Heart left ventricle (tissue), 16 donors: ENCODE measurements at places on chromosomes 3 and 15. TPM values are rescaled to one million over a fixed set of nuclear protein-coding genes. Genes with fewer than 3 reads are reported as not detected.

- no peak for DNase-seq
Measured at GRCh38 chr15:89806559-89807550, 7.8 kb downstream of the ANPEP start.

- DNase-seq = no peak
Measured at GRCh38 chr3:163481738-163482137, 1596.6 kb downstream of the SI start.

DNA sequence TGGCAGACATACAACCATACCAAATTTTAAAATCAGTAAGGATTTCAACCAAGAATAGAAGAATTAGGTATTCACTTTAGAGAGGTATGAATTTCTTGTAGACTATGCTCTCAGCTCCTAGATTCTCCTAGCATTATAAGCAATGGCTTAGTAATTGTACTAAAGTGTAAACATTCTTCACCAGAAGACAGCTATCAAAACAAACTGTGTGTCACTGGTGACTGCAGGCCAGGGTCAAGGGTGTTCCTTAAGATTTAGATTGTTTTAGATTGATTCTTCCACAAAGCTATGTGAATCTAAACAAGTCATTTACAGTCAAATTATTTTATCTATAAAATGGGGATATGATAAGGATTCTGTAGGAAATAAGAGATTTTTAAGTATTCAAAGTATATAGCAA is 23.1 kb upstream of the GP5 start:
- no peak for DNase-seq

DNA sequence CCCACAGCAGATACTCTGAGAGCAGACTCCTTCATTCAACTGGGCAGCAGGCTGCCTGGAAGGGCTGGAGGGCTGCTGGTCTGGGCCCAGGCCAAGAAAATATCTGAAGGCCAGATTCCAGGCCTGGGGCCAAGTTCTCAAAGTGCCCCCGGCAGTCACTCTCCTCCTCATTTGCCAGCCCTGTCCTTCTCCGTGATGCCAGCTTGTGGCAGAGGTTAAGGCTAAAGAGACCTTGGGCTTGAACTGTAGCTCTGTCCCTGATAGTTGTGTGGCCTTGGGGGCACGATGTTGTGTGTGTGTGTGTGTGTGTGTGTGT is 39.0 kb downstream of the FAM3D start:
- DNase-seq = peak; percentile 77

DNA sequence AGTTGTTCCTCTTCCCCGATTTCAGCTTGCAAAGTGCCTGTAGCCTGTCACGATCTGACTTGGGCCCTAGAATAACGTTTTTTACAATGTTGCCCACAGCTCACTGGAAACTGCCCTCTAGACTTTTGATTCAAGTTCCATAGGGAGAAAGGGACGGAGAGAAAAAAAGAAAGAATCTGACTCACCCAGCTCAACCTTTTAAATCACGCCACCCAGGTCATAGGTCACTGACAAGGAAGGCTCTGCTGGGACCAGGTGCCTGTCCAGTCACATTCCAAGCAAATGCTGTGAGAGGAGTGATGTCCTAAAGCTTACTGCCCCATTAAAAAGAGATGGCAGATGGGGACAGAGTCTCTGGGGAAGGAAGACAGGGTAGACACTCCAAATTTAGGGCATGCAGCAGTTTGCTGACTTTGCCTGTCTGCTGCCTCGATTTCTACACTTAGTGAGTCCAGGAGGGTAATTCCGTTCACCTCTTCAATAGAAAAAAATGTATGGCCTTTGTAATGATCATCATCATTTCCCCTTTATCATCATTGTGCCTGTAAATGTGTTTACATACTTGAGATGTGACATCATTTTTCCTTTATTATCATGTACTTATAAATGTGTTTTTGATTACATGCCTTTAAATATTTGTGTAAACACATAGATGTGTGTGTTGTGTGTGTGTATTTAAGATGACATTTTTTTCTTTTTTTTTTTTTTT is 8.4 kb upstream of the MYO1E start:
- DNase-seq = no peak

DNA sequence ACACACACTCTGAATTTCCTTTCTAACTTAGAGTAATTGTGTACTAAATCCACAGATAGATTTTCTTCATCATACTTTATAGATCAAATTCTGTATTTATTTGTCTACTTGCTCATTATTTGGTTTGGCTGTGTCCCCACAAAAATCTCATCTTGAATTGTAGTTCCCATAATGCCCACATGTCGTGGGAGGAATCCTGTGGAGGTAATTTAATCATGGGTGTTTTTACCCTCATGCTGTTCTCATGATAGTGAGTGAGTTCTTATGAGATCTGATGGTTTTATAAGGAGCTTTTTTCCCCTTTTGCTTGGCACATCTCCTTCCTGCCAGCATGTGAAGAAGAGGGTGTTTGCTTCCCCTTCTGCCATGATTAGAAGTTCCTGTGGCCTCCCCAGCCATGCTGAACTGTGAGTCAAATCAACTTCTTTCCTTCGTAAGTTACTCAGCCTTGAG is 198.3 kb upstream of the TGFBR2 start:
- DNase-seq = no peak

GRCh38 chr15:40807888-40808461 is 702 bp upstream of the DNAJC17 start:
- no peak for DNase-seq

DNA sequence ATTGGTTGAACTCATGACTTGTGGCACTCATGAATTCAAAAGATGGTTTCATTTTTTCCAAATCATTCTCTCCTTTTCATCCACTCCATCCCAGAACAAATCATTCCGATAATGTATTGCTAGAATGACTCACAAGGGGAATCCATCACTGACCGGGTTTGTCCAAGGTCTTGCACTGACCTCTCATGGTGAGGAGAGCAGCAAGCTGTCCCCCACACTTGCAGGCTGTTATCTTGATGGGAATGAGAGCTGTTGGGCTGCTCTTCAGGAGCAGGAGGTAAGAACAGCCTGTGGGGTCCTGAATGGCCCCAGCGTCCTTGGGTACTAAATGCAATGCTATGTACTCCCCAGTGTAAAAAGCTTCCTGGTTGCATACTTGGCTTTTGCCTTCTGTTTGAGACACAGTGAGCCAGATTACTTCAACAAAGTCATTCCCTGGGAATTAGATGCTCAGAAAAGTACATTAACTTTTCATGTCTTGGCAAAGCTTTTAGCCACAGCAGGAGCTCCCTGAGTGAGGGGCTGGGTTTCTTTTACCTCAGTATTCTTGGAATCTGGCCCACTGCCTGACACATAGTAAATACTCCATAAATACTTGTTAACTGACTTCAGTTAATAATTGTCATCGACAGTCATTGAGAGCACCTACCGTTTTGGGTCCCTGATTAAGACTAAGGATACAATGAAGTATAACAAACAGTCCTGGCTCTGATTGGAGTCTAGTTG is 24.1 kb downstream of the CCNL1 start:
- no peak for DNase-seq

DNA sequence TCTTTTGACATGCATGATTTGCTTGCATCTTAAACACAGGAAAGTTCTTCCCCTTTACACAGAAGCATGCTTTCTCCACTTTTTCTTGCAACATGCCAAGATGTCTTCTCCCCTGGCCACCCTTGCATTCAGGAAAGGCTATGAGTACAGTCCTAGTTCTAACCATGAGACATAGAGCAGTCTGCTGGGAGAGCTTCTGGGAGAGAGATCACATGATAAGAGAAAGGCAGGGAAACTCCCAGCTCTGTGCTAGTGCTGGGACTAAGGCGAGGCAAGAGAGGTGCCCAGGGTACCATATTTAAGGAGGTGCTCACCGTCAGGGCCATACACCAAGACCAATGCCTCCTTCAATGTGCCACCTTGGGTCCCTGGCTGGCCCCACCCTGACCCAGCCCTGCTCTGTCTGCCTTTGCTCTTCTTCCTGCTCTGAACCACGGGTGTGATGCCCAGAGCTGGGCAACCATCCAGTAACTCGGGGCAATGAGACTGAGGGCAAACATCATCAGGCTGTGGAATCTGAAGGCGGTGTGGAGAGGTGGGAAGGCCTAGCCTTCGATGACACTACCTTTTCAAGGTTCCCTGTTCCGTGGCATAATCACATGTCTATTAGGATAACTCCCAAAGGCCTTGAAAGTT is 77.4 kb upstream of the PRR20G start:
- no peak for DNase-seq

GRCh38 chr3:54541369-54541768 is 386.5 kb downstream of the LRTM1 start:
- DNase-seq = no peak

DNA sequence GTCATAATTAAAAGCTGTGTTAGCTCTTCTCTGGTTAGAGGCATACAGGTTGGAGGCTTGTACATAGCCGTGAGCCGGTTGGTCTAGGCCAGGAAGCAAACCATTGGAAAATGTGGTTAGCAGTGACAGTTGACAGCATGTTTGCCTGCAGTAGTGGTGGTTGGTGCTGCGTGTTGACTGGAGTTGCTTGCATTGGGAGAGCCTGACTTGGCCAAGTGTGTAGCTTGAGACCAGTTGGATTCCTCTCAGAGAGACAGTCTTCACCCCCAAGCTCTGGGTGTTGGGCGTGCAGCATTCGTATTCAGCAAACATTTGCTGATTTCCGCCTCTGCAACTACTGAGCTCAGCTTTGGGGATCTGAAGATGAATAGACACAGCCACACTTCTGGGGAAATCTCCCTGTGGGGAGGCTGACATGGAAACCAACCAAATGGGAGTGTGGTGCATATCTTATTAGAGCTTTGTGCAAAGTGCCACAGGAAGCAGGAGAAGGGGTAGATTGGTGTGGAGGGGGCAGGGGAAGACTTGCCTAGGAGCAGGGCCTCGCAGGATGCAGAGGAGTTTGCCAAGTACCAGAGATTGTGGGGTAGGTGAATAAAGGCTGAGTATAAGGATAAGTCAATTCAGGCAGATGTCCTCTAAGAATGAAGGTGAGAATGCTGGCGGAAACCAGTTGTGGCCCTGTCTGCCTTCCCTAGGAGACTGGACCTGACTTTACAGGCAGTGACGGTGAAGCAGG is 83.5 kb downstream of the IGF1R start:
- no peak for DNase-seq

- peak; percentile 37 for DNase-seq
Measured at GRCh38 chr3:12187448-12188327, 29.0 kb upstream of the TIMP4 start.

GRCh38 chr3:130699765-130700164 is 46.9 kb downstream of the PIK3R4 start:
- no peak for DNase-seq

Gene PGBD4
- total RNA-seq = 0.95 TPM

Gene SUCLG2
- 74.5 TPM for total RNA-seq

Gene ITPKA
- total RNA-seq = 1.1 TPM

Gene HRH1
- total RNA-seq = 1.8 TPM

Gene UBA5
- 32.0 TPM for total RNA-seq

Gene GNAT1
- total RNA-seq = 0.40 TPM

Gene CLRN1
- not detected for total RNA-seq
